Stimulated activated naive CD4-positive, alpha-beta T cell (primary cell): ENCODE measurements at places on chromosomes 12 and 14.

DNA sequence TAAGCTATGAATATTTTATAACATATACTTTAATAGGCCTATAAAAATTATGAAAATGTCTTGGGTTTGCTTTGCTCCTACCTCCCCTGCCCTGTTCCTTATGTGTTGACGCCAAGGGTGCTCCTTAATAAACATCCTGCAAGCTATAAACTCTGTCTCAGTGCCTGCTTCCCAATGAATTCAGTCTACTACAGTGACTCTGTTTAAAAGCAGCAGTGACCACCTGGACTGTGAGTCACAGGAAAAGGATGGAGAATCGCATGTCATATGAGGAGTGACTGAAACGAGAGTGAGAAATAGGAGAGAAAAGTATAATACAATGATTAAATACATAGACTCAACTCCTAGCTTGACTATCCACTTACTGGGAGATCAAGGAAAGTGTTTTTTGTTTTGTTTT is 41.1 kb upstream of the CFAP54 start:
- no peak for DNase-seq

DNA sequence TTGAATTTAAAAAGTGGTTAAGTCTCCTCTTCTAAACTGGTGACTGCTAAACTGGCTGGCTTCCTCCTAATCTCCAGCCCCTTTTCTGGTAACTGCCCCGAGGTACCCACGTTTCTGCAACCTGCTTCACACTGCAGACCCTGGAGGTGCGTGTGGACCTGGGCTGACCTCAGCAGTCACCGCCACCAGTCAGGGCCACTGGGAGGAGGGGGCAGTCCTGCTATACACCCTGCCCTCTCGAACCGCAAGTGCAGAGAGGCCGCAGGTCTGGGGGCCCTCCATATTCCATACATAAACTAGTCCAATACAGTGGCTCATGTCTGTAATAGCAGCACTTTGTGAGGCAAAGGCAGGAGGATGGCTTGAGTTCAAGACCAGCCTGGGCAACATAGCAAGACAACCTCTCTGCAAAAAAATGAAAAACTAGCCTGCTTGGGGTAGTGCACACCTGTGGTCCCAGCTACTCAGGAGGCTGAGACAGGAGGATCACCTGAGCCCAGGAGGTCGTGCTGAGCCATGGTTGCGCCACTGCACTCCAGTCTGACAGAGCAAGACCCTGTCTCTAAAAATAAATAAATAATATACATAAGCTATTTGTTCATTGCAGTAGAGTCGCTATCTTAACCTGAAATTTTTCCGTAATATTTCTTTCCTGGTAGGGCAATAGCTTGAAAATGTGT is 25.6 kb downstream of the VPS37B start:
- no peak for DNase-seq

- DNase-seq, result peak; percentile 8
Measured at GRCh38 chr12:51382173-51382572, 9.0 kb downstream of the GALNT6 start.

GRCh38 chr12:103268831-103269514 is 226.8 kb downstream of the C12orf42 start:
- DNase-seq, result no peak

DNA sequence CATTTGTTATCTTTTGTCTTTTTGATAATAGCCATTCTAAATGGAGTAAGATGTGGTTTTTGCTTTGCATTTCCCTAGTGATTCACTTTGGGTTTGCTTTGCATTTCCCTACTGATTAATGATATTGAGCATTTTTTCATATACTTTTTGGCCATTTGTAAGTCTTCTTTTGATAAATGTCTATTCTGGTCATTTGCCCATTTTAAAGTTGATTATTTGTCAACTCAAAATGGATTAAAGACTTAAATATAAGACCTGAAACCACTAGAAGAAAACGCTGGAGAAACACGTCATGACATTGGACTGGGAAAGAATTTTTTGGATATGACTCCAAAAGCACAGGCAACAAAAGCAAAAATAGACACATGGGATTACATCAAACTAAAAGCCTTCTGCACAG is 148.0 kb downstream of the APAF1 start:
- DNase-seq, result no peak

GRCh38 chr12:94679554-94680195 is 29.3 kb upstream of the TMCC3 start:
- no peak for DNase-seq

GRCh38 chr14:100603341-100604120 is 16.3 kb upstream of the BEGAIN start:
- no peak for DNase-seq

DNA sequence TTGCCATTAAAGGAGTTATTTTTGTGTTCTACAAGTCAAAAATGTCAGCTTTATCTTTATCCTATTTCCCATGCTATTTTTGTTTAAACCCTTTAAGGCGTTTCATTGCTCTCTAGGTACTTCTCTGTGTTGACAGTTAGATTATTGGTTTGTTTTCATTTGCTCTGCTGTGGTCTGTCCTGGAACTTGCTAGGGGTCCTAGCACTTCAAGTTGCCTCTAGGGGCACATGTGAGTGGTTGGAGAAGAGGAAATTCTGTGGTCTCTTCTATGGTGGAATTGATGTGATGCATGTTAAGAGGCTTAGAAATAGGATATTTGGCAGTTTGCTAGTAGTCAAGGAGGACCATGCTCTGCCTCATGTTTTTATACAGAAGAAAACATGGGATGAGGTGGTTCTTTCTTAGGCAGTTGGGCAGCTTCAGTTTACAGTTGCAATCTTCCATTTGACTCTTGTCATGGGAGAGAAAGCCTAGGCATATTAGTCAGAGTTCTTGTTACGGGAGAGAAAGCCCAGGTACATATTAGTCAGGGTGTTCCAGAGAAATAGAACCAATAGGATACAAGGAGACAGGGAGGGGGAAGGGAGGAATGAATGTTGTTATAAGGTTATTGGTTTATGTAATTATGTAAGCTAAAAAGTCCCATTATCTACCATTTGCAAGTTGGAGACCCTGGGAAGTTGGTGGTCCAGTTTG is 14.4 kb downstream of the TTLL5 start:
- no peak for DNase-seq

DNA sequence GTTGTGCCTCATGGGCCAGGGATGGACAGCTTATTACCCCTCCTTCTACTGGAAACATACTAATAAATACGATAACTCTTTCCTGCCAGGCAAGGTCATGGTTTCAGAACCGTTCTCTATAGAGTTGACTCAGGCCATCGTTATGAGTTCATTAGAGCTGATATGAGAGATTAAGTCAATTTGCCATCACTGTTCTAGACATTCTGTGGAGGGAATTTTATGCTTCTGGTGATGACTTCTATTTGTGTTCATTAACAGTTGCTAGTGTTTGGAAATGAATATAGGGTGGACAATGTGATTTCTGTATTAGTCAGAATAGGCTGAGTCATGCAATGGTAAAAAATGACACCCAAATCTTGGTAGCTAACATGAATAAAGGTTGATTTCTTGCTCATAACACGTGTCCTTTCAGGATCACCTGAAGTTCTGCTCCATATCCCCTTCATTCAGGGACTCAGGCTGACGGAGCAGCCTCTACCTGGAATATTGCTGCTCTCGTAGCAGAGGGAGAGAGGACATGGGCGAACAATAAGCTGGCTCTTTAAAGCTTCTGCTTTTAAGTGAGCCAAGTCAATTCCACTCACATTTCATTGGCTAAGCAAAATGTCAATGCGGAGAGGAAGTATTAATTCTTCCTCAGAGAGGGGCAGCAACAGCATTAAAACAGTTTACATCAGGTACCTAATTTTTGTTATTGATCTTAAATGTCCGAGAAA is 18.5 kb upstream of the TBPL2 start:
- DNase-seq, result no peak

- no peak for DNase-seq
Measured at GRCh38 chr12:65836419-65837197, 12.3 kb downstream of the HMGA2 start.

DNA sequence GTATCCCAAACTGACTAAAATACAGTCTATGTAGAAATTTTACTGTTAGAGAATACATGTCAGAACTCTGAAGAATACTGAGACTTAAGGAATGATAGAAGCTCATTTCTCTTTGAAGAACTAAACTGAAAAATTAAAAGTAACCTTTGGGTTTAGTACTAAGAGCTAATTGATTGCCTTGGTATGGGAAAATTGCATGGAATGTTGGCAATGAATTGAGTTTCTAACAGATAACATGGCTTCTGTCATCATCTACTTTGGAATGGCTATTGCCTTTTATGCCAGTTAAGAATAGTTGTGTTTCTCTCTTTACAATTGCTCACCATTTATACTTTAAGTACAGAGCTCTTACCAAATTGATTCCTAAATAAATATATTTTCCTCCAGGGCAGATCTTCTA is 308.8 kb upstream of the SYT1 start:
- no peak for DNase-seq

GRCh38 chr12:76486011-76486410 is 73.6 kb downstream of the OSBPL8 start:
- no peak for DNase-seq

DNA sequence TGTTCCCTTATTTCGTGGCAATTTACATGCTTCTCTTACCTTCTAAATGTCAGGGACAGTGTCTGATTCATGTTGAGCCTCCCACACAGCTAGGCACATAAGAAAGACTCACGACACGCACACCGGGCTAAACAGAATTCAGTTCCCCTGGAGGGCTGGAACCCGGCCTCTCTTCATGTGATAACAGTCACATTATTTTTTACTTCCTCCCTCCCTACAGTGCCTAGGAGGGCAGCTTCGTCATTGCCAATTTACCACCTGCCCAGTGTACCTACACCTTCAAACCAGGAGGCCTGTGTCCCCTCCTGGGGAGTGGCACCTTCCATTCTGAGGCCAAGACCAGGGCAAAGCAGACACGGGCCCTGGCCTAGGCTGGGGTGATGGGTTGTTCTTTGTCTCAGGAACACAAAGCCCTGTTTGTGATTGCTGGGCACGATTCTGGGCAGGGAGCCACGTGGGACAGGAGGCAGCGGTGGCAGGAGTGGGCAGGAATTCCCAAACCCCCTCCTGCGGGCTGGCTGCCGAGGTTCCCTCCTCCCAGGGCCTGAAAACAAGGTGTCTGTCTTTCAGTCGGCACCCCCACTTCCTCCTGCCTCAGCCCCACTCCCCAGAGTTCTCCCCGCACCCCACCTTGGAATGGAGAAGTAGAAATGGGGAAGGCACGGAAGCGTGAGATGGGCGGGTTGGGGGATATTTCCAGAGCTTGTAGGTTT is 6.8 kb upstream of the RASAL1 start:
- DNase-seq, result no peak

GRCh38 chr14:29712601-29713000 is 215.0 kb downstream of the PRKD1 start:
- no peak for DNase-seq

GRCh38 chr12:70698345-70698744 is 61.1 kb upstream of the PTPRB start:
- no peak for DNase-seq

- DNase-seq, result no peak
Measured at GRCh38 chr14:50658203-50658602, 9.9 kb downstream of the SAV1 start.

GRCh38 chr12:47270782-47271664 is 191.3 kb upstream of the AMIGO2 start:
- DNase-seq, result no peak

DNA sequence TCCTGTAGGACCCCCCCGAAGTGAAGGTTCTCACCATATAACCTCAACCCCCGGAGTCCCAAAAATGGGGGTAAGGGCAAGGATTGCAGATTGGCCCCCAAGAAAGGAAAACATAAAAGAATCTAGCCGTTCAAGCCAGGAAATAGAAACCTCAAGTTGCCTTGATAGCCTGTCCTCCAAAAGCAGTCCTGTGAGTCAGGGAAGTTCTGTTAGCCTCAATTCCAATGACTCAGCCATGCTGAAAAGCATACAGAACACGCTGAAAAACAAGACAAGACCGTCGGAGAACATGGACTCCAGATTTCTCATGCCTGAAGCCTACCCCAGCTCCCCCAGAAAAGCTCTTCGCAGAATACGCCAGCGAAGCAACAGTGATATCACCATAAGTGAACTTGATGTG is 344.2 kb upstream of the RGS6 start:
- no peak for DNase-seq

GRCh38 chr12:55707219-55707671 is 459 bp downstream of the ITGA7 start:
- DNase-seq, result no peak

- no peak for DNase-seq
Measured at GRCh38 chr12:43896496-43896895, 60.6 kb downstream of the TMEM117 start.

GRCh38 chr14:20624495-20625070 is 16.9 kb downstream of the OR6S1 start:
- no peak for DNase-seq

DNA sequence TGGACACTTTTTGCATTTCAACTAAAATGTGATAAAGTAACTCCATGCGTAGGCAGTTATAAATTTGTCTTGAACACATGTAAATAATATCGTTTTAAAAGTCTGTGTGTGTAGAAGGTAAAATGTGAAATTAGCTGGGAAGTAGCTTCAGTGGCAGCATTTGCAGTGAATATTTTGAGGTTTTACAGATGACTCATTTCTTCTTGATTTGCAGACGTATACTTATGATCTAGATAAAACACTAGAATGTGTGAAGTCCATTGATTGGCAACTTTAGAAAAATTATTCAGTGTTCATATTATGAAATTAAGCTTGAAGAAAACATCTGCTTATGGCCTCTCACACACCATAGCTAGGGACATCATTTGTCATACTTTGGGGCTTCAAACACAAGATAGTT is 788.6 kb upstream of the NOVA1 start:
- DNase-seq, result no peak

- DNase-seq, result no peak
Measured at GRCh38 chr14:94671870-94672444, 59.8 kb downstream of the SERPINA3 start.

GRCh38 chr12:64083285-64084210 is 138.5 kb downstream of the KICS2 start:
- DNase-seq, result no peak

DNA sequence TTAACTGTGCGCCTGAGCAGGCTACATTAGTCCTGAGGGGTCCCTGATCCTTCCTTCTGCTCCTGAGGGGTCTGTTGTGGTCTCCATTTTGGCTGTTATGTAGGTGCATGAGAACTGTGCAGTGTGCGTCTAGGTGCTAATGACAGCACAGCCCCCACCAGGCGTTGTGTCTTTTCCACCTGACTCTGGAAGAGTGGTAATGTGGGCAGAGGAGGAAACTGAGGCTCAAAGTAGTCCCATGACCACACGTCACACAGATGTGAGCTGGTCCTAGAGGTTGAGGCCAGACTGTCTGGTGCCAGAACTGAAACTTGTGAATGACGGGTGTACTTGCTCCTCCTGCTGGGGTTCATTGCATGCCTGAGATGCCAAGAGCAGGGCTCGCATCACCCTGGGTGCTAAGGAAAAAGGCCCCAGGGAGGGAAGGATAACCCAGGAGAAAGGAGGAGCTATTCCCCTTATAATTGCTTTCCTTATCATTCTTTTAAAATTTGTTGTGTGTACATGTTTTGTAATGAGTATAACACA is 111.8 kb downstream of the SLC25A47 start:
- DNase-seq, result no peak

GRCh38 chr14:105978618-105979295 is 452.4 kb downstream of the TMEM121 start:
- DNase-seq, result no peak

- DNase-seq, result no peak
Measured at GRCh38 chr12:81815611-81816010, 56.5 kb upstream of the PPFIA2 start.

GRCh38 chr12:24138041-24138440 is 188.6 kb upstream of the SOX5 start:
- DNase-seq, result no peak

GRCh38 chr12:55713721-55714120 is 2.1 kb upstream of the BLOC1S1 start:
- DNase-seq, result no peak
